ENCODE measurements at places on chromosomes 3 and 15. TPM values are rescaled to one million over a fixed set of nuclear protein-coding genes. Genes with fewer than 3 reads are reported as not detected.

PP2D1 gene
- total RNA-seq: not detected

C2CD4A gene
- 0.09 TPM for total RNA-seq

DNA sequence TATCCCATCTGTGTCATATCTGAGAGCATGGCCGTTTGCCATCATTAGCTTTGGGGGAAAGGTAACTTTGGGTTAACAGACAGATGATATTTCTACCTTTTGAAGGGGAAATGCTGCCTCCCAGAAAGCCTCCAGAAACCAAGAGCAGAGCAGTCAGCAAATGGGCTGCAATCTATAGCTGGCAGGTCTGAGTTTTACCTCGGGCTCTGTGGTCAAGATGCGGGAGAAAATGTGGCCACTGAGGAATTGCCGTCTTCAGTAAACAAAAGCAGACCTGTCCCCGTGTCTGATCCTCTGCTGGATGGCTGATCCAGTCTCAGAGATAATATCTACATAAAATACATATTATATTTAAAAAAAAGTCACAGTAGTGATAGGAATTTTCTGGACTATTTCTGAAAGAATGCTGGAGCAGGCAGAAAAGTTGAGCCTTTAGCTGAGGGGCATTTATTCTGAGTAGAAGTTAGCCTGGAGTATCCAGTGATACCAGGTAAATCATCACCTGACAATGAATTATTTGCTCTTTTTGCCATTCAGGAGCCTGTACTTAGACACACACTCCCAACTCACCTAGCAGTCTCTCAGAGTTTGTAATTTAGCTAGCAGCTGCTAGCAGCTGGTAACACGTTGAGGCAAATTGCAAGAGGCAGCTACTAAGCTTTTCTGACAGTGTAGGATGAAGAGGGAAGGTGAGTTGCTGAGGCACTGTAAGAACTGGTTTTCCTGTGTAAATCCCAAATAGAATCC lies 285.3 kb upstream of the RARB start:
- H3K27ac ChIP-seq: no peak overlapping the region
- no peak overlapping the region for H3K4me3 ChIP-seq
- DNase-seq: no peak
- H3K27me3 ChIP-seq: no peaks in the 10 kb centered on the region
- H3K4me1 ChIP-seq: no peaks in the 10 kb centered on the region
- H3K36me3 ChIP-seq: no peaks in the 10 kb centered on the region

- DNase-seq: peak; percentile 15
- no peaks in the 10 kb centered on the region for H3K4me1 ChIP-seq
- no peak overlapping the region for H3K27ac ChIP-seq
- H3K4me3 ChIP-seq: no peak overlapping the region
- H3K27me3 ChIP-seq: no peaks in the 10 kb centered on the region
These were observed 20.3 kb upstream of the NRROS start for GRCh38 chr3:196619223-196619622.

UROC1 gene
- not detected for total RNA-seq

- H3K27me3 ChIP-seq: peaks cover 49% of the 10 kb centered on the region
- DNase-seq: no peak
- H3K4me1 ChIP-seq: no peaks in the 10 kb centered on the region
- no peak overlapping the region for H3K27ac ChIP-seq
- no peaks in the 10 kb centered on the region for H3K36me3 ChIP-seq
These were observed 32.6 kb downstream of the SEMA5B start for GRCh38 chr3:122994954-122995353.

GRCh38 chr3:125632597-125632996 lies 37.3 kb upstream of the OSBPL11 start:
- no peaks in the 10 kb centered on the region for H3K27me3 ChIP-seq
- H3K4me1 ChIP-seq: peaks cover 19% of the 10 kb centered on the region
- no peak for DNase-seq
- peak overlapping the region; percentile 64 for H3K27ac ChIP-seq
- H3K4me3 ChIP-seq: no peak overlapping the region

GRCh38 chr3:54180921-54181320 lies 58.6 kb downstream of the CACNA2D3 start:
- H3K4me1 ChIP-seq: no peaks in the 10 kb centered on the region
- H3K27me3 ChIP-seq: peaks cover 3% of the 10 kb centered on the region
- DNase-seq: no peak
- no peak overlapping the region for H3K4me3 ChIP-seq

DNA sequence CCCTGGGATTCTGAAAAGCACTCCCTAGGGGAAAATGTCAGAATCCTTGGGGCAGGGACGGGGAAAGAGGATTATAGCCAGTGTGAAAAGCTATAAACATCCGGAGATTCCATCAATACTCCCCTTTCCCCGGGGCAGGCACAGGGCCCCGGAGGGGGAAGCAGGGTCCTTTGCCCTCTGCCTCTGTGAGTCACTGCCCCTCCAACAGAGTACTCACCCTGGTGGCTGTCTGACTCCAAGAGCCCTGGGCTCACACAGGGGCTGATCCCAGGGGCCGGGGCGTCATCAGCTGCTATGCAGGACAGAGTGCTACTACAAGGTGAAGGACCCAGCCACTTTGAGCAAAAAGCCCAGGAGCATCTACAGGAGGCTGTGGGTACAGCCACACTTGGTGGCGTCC lies 133.0 kb upstream of the PRR20G start:
- no peak overlapping the region for H3K27ac ChIP-seq
- H3K36me3 ChIP-seq: no peaks in the 10 kb centered on the region
- no peak overlapping the region for H3K4me3 ChIP-seq
- no peaks in the 10 kb centered on the region for H3K4me1 ChIP-seq
- DNase-seq: no peak
- H3K27me3 ChIP-seq: peaks cover 99% of the 10 kb centered on the region

GRCh38 chr3:194950906-194951628 lies 265.4 kb downstream of the FAM43A start:
- no peaks in the 10 kb centered on the region for H3K27me3 ChIP-seq
- no peak for DNase-seq
- no peak overlapping the region for H3K4me3 ChIP-seq
- no peaks in the 10 kb centered on the region for H3K36me3 ChIP-seq

DNA sequence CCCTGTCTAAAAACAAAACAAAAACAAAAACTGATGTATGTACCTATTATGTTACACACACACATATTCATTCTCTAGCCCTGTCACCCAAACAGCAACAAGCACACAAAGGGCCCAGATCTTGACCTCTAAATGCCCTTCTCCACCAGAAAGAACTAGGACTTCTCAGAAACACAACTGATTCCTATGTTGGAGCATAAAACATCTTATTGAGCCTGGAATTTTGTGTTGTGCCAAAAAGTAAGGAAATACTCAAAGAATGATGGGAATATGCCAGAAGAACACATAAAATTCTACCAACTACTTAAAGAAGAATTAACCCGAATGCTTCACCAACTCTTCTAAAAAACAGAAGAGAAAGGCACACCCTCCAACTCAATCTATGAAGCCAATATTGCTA lies 66.7 kb upstream of the OCA2 start:
- H3K4me3 ChIP-seq: no peak overlapping the region
- no peak overlapping the region for H3K27ac ChIP-seq
- DNase-seq: no peak
- no peaks in the 10 kb centered on the region for H3K27me3 ChIP-seq
- H3K4me1 ChIP-seq: no peaks in the 10 kb centered on the region
- no peaks in the 10 kb centered on the region for H3K36me3 ChIP-seq

GRCh38 chr15:31740203-31740602 lies 290.1 kb upstream of the CHRNA7 start:
- no peaks in the 10 kb centered on the region for H3K27me3 ChIP-seq
- H3K36me3 ChIP-seq: no peaks in the 10 kb centered on the region
- no peak overlapping the region for H3K27ac ChIP-seq
- no peak overlapping the region for H3K4me3 ChIP-seq
- H3K4me1 ChIP-seq: no peaks in the 10 kb centered on the region
- no peak for DNase-seq

DNA sequence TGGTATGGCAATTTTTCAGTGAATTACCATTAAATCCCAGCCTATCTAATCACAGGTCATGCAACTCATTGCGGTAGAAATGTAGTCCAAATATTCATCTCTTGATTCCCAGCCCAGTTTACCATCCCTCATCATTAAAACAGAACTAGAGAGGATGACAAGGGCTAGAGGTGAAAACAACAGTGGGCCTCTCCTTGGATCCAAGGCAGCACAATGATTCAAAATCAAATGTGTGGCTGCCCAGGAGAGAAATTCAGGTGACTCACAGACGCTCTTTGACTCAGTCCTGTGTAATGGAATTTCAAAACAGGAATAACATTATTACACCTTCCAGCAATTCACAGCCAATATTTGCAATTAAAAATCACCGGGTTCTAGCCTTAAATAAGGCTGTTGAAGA lies 246.5 kb downstream of the TBL1XR1 start:
- no peak overlapping the region for H3K4me3 ChIP-seq
- peak overlapping the region; percentile 13 for H3K27ac ChIP-seq
- no peaks in the 10 kb centered on the region for H3K27me3 ChIP-seq
- peak; percentile 25 for DNase-seq
- peaks cover 25% of the 10 kb centered on the region for H3K4me1 ChIP-seq

DNA sequence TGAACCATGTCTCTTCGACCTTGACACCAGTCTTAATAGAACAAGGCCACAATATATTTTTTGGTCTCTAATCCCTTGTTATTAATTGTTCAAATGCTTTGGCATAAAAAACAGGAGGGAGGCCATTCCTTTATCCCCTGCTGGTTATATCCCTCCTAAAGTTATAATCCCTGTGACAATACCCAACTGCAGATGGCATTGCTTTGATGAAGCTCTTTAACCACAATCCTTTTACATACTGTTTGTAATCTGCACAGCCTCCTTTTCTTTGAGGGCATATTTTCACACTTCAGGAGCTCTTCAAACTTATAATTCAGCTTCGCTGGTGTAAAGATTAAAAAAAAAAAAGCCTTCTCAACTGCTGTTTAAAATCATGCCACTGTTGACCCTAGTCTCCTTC lies 919.0 kb downstream of the EPHA3 start:
- H3K4me3 ChIP-seq: no peak overlapping the region
- no peaks in the 10 kb centered on the region for H3K27me3 ChIP-seq
- H3K27ac ChIP-seq: no peak overlapping the region

DNA sequence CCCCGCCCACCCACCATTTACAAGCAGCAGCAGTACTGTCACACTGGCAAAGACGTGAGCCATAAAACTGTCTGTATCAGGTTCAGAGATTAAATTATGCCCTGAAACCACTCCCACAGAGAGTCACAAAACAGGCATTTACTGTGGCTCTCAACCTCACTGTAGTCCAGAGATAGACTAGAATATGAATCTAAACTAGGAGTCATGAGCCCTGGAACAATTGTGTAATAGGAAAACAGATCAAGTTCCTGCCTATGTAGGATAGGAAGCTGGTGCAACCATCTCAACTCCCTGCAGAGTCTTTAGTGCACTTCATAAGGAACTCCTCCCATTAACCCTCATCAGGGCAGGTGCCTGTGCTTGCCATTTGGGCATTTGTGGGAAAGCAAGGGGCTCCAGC lies 61.7 kb downstream of the FAM227B start:
- H3K27me3 ChIP-seq: no peaks in the 10 kb centered on the region
- no peaks in the 10 kb centered on the region for H3K4me1 ChIP-seq
- DNase-seq: no peak
- H3K27ac ChIP-seq: no peak overlapping the region
- no peak overlapping the region for H3K4me3 ChIP-seq

DNA sequence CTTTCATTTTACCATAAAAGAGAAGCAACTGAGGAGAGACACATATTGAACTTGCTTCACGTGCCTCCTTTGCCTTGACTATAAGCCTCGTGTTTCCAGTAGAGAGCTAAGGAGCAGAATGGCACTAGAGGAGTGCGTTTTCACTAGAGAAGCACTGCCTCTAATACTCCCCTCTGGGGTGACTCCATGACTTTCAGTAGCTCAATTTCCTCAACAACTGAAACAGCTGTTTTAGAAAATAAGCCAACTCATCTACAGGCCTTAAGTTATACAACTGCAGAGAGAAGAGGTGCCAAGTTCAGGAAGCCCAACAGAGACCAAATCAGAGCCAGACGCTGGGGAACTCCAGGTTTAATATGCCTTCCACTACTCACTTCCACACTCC lies 1.9 kb downstream of the UBP1 start:
- H3K4me3 ChIP-seq: peak overlapping the region; percentile 78
- H3K27ac ChIP-seq: 0 out of 2 replicates have a peak overlapping the region, but pooled peaks have one; percentile 6
- DNase-seq: no peak
- peaks cover 17% of the 10 kb centered on the region for H3K4me1 ChIP-seq
- H3K27me3 ChIP-seq: no peaks in the 10 kb centered on the region

B3GALNT1 gene
- 17.3 TPM for total RNA-seq

DNA sequence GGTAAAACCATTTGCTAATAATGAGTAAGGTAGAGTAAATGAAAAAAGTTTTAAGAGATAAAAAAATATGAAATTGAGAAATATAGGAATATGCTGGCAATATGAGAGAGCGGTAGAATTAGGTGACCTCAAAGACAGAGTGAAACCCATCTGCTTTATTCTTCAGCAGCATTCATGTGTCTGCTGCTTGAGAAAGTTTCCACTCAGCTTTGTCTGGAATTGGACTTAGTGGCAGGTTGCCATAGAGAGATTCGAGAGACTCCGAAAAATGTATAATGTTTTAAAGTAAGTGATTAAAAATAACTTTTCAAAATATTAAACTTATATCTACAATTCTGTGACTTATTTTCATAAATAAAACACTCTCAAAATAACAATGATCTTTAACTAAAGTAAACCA lies 5.0 kb downstream of the SUCNR1 start:
- peaks cover 8% of the 10 kb centered on the region for H3K4me1 ChIP-seq
- no peak overlapping the region for H3K4me3 ChIP-seq
- H3K36me3 ChIP-seq: no peaks in the 10 kb centered on the region
- DNase-seq: no peak

GRCh38 chr3:126151562-126152302 lies 28.7 kb downstream of the ALDH1L1 start:
- H3K27ac ChIP-seq: no peak overlapping the region
- DNase-seq: no peak
- no peaks in the 10 kb centered on the region for H3K36me3 ChIP-seq
- no peaks in the 10 kb centered on the region for H3K27me3 ChIP-seq
- H3K4me3 ChIP-seq: no peak overlapping the region

DNA sequence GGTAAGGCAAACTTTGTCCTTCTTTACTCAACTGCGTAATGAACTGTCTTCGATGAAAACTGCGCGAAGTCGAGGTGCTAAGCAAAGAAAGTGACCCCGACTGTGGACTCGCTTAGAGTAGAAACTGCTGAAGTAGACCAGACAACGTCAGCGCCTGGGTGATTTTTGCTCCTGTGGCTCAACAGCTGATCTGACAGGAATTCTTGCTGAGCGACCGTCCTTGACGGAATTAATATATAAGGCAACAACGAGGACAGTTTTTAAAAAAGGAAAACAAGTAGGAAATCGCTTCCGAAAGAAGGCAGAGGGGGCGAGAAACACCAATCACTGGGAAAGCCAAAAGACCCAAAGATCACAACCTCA lies 541 bp downstream of the RPS27L start:
- peak overlapping the region; percentile 71 for H3K4me3 ChIP-seq
- H3K36me3 ChIP-seq: no peaks in the 10 kb centered on the region
- no peaks in the 10 kb centered on the region for H3K27me3 ChIP-seq
- H3K4me1 ChIP-seq: peaks cover 13% of the 10 kb centered on the region
- DNase-seq: no peak

Measured in PC-9 (cell line).